IPS DF 6.9 (cell line): ENCODE measurements at places on chromosomes 1 and 21.

- DNase-seq: no peak
Observed at GRCh38 chr21:27719226-27719625, 752.3 kb upstream of the ADAMTS5 start.

- no peak for DNase-seq
Observed at GRCh38 chr1:19435181-19435580, 50.2 kb downstream of the CAPZB start.

DNA sequence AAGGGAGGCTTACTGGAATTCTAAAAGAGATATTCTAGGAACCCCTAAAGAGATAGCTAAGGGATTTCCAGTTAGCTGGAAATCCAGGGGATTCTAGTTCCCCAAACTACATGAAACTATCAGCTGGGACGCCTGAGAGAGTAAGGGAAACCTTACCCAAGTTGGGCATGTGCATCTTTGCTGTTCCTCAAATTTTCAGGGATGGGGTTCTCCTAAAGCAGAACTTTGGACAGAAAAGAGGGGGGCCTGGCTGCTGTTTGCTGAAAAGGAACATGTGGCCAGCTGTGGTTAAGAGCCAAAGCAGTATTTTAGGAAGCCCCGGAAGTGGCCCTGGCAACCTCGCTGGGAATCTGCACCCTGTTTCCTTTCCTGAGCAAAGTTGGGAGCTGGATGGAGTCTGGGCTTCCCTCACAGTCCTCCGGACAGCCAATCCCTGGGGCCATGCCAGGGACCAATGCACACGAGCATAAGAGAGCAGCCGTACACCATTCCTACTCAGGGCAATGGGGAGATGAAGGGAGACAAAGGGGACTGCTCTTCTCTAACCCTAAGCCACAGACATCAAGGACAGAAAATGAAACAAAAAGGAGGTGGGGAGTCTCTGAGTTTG, 154.3 kb downstream of the PLXNA2 start:
- DNase-seq: no peak

- no peak for DNase-seq
Observed at GRCh38 chr1:103945774-103946173, 196.1 kb downstream of the AMY1C start.

DNA sequence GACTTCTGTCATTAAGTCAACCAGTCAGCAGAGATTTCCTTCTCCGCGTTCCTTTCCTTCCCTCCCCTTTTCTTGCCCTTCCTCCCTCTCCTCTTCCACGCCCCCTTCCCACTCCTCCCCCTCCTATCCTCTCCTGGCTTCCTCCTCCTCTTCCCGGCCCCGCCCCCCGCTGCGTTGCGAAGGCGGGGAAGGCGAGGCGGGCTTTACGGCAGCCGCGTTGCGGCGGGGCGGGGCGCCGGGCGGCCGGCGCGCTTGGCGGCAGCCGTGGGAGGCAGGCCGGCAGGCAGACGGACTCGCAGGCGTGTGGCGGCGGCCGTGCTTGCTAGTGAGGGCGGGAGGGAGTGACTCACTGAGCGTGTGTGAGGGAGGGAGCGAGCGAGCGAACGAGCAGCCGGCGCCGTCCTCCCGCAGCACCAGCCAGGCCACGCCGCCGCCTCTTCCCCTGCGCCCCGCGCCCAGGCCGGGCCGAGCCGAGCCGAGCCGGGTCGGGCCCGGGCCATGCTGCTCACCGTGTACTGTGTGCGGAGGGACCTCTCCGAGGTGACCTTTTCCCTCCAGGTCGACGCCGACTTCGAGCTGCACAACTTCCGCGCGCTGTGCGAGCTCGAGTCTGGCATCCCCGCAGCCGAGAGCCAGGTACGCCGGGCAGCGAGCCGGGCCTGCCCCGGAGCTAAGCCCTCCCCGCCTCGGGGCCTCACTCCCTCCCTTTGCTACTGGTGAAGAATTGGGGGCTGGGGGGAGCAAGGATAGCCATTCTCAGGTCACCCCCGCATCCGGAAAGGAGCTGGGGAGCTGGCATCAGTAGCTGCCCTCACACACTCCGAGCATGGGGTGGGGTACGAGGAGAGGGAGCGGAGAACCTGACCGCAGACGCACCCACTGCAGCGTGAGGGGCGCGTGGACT, at the start of gene DDI2:
Gene DDI2 (plus strand): TSS at position 286 of the 904 bp plus-strand sequence. CDS start 213 bp downstream, at position 499.
- DNase-seq: peak; percentile 93

- no peak for DNase-seq
Observed at GRCh38 chr1:48858200-48858920, 81.7 kb upstream of the BEND5 start.

DNA sequence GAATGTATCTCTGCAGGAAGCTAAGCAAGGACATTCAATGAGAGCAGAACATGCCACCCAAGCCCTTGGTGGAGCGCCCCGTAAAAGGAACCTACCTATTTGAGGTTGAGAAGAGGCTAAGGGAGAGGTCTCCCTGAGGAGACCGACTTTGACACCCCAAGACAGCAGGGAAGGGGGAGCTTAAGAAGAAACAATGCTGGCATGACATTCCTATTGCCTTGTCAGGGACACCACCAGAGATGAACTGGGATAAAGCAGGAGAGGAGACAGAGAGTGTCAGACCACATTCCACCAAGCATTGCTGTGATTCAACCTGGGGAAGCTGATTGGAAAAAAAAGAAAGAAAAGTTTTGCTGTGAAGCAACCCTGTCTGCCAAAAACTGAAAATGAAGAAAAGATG, 13.3 kb upstream of the S100A2 start:
- DNase-seq: no peak

DNA sequence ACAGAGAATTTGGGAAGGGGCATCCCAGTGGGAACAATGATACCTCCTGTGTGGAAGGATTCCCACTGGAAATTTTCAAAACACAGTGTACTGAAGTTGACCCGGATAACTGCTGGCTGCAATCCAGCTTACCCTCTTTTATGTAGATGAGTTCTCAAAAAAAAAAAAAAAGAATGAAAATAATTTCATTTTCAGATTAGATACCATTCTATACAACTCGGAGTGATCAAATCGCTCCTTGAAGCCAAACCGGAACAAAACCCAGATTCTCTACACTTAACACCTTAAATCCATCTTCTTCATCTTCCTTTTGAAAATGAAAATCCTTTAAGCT, 69.1 kb downstream of the KAZN start:
- DNase-seq: no peak

DNA sequence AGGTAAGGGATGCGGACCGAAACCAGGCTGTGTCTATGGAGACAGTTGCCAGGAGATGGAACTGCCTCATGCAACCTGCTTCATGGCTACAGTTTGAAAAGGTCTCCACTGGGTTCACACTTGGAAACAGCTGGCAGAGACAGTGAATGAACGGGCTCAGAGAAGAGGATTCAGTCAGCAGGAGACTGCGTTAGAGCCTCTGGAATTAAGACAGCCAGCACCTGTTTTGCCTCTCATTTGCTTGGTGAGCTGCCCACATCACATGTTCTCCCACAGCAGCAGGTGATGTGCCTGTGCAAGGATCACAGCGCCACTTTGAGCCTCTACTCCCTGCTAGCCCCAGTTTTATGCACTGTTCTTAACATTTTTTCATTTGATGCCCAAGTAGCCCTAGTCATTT, 321.0 kb downstream of the PLPP3 start:
- DNase-seq: no peak

DNA sequence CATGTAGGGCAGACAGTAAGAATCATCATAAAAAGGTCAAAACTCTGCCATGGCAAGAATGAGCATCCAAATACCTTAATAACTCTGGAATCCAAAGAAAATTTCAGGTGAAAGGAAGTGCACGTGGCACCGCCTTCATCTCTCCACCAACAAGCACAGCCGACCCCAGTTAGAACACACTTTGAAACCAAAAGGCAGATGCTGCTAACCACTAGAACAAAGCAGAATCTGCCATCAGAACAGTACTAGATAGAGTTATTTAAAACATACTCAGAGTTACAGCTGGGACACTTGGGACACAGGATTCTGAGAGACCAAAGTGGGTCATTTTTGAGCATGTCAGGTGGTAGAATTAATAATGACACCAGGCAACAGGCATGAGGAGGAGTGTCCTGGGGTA, 106.7 kb upstream of the SOD1 start:
- DNase-seq: no peak

DNA sequence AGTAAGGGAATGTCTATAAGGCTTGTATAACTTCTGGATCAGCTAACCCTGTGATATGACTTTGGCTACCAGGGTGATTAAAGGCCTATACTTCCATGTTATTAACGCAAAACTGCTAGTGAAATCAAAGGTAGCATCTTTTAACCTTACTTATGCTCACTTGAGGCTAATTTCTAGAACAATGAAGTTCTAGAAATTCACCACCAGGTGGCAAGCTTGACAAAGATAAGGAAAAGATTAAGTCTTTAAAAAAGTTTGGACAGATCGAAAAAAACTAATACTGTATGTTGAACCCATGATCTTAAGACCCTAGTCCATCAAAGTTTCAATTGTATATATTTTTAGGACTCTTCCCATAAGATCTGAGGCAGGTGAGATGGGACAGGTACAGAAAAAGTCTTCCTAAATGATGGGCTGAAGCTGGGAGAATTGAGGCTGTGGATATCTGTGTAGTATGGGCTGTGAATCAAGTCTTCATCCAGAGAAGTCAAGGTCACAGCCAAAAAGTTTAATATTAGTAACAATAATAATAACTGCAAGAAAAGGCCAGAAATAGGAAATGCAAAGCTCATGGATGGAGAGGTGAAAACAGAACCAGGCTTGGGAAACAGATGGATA, 18.8 kb downstream of the KYAT3 start:
- no peak for DNase-seq

DNA sequence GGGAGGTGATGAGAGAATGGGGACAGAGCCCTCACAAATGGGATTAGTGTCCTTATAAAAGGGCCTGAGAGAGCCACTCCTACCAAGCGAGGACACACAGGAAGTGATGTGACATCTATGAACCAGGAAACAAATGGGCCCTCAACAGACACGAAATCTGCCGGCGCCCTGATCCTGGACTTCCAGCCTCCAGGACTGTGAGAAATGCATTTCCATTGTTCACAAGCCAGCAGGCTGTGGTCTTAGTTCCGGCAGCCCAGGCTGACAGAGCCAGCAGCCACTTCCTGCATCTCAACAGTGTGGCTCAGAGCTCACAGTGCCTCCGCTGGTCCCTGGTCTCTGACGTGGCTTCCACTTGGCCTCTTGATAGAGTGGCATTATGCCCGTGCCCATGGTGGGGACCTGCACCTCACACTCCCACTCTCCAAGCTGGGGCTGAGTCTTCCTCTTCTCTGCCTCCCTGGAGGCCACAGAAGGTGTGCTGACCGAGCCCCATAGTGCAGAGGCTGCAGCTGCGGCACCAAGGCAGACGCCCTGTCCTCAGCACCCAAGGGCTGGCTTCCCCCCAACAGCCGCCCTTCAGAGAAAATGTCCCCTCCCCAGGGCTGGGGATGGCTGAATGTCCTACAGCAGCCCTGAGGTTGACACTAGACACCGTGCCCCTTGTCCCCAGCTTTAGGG, 44.9 kb downstream of the ACOT7 start:
- no peak for DNase-seq

DNA sequence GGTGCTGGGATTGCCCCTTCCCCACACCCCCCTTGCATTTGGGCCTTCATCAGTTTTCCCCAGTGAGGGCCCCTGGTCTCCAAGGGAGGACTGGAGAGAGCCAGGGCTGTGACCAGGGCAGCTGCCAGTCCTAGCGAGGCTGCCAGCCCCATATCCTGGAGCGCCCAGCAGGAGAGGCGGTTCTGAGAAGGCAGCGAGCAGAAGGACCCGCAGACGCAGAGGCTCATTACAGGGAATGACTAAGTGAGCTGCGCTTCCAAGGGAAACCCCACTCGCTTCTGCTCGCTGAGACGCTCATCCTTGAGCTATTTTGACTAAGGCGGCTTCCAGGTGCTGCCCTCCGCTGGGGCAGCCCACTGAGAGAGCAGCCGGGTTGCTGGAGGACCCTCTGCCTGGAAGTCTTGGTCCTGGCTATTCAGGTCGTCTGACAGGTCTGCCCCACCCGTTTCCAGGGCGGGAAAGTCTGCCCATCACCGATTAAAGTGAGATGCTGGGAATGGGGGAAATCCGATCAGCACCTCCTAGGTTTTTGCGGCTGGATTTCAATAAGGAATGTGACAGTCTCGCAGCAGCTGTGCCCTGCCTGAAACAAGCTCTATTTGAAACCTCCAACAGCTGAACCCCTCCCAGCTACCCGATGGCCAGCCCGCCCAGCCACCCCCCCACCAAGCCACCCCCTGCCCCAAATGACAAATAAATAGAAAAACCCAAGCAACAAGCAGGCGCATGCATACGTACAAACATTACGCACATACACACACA, 2.8 kb downstream of the KCNN3 start:
- no peak for DNase-seq

- DNase-seq: no peak
Observed at GRCh38 chr1:204230211-204230610, 16.4 kb upstream of the GOLT1A start.

DNA sequence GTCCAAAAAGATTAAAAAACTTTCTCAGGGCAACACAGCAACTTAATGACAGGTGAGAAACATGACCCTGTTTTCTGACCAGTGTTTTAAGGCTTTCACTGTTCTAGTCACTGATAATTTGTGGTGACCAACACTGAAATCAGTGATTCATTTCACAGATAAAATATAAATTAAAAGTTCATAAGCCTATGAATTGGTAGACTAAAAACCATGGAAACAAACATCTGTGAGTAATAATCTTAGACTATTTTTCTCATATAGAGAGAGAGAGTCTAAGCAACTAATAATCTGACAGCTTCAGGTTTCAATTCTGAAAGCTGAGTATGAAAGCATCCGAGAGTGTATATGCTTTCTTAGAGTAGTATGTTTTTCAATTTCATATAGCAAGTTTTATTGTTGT, 536.9 kb downstream of the ADGRL2 start:
- no peak for DNase-seq

GRCh38 chr1:19439464-19440171, 45.7 kb downstream of the CAPZB start:
- no peak for DNase-seq

DNA sequence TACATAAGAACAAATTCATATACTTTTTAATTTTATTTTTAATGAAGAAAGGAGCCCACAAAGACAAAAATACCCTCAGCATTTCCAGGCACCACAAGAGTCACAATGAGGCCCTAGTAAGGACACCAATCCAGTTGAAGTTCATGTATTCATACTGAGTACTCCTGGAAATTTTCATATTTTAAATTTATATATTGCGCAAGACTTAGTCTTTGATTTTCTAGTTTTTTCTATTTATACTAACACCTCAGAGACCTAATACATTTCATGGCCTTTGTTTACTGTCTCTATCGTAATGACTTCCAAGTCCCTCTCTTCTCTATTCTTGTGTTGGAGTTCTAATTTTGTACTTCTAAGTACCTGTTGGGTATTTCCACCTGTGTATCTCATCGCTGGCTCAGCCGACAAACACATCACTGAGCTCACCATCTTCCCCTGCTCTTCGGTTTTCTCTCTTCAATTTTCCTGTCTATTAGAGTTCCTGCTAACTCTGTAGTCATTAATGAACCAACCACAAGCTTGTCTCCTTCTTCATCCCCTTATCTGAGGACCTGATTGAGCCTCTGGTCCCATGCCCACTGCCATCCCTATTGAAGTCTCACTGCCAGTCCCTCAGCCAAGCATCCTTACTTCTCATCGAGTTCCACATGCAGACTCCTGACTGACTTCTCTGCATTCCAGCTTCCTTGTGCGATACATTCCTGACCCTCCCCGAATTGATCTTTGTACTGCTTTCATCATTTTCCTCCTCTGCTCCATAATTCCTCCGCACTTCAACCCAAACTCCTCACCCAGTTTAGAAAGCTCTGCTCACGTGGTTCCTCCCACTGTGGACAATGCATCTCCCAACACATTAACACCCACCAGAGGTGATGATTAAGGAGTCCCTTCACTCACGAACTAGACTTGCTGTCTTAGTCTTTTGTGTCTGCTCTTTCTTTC, 17.3 kb upstream of the IRF2BP2 start:
- DNase-seq: no peak
